ENCODE measurements at places on chromosomes 6 and 20. TPM values are rescaled to one million over a fixed set of nuclear protein-coding genes. Genes with fewer than 3 reads are reported as not detected.
A peak's percentile ranks its signal among the peaks of the same experiment; 100 is the strongest.

- DNase-seq: no peak
These were observed 313.3 kb downstream of the RNGTT start for GRCh38 chr6:88650029-88650619.

DNA sequence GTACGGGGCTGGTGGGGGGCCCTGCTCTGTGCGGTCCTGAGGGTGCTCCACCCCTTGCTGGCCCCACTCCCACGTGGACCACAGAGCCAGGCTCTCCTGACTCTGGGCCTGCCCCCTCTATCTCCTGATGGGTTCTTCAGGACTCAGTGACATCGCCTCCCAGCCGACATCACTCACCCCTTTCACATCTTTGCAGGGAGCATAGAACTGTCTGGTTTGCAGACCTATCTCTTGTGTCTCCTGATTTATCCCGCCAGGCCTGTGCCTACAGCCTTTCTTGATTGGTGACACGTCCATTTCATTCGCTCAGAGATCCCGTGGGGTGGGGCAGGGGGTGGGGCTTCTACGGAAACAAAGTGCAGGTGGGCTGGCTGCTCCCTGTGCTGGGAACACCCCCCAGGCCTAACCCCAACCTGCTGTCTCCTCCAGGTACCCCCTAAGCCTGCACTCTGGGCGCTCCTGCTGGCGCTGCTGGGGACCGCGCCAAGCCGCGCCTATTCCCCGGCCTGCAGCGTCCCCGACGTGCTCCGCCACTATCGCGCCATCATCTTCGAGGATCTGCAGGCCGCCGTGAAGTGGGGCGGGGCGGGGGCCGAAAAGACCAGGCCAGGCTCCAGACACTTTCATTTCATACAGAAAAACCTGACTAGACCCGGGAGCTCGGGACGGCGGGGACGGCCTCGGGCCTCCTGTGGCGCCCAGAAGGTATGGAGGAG lies 1.7 kb downstream of the C20orf204 start:
- DNase-seq: no peak

The CEP250 gene
- 48.1 TPM for polyA plus RNA-seq

DNA sequence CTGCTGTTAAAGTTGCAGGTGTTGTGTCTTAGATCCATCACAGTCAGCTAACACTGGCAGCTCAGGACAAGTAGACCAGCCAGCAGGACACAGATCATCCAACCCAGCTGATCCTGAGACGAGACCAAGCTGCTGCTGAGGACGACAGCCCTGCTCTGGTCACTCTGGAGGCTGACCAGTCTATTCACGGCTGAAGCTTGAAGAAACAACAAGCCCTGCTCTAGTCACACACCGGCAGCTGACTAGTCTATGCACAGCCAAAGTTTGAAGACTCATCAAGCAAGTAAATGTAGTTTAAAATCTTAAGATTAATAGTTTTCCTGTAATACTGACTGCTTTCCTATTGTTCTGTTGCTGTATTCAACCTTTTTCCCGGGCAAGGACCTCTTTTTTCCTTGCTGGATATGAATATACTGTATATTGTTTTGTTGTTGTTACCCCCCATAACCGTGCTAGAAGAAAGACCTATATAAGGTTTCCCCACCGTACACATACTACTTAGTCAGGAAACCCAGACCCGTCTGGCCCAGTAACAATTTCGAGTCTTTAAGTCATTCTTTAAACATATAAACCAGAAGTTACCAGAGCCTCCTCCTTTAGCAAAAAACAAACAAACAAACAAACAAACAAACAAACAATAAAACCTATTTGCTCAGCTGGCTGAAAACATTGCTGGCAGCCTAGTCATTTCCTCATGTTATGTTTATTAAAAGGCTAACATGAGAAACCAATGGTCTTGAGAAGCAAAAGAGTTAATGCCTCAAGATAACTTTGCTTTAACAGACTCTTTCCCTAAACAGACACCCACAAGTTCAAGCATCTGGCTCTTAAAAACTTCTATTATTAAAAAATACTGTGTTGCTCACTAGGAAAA lies 16.7 kb upstream of the GSTA3 start:
- no peak for DNase-seq

- DNase-seq: no peak
These were observed 12.1 kb upstream of the PAX1 start for GRCh38 chr20:21693322-21693721.

DNA sequence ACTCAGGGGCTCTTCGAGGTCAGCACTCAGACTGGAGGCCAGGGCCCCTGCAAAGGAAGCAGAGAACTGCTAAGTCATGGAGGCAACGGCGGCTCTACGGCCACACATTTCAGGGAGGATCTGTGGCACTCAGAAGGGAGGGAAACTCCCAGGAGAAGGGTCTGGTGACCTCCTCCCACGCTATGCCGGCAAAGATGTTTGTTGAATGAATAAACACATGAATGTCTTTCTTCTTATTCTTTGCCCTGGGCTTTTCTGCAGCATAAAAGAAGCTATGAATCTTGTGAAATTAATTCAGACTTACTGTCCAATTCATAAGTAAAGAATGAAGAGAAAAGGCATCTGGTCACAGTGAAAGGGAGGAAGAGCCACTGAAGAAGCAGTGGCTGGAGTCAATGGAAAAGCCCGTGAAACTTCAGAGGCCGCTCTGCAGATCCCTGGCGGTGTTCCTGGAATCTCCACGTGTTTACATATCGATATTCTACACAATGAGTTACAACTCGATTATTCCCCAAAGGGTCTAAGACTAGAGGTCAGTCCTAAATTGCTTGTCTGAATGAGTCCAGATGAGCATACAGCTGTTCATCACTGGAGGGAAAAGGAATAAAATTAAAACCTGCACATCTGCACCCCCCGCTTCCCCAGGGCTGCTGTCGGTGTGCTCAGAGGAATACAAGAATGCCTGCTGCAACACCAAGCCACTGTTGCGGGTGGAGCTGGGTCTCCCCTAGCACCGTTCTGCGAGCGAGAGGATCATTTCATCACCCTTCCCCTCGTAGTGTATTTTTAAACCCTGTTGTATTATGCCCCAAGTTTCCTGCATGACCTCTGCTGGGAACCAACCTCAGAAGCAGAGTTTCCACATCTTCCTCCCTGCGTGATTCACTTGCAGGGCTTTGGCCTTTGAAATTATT lies 25.6 kb downstream of the INSM1 start:
- DNase-seq: no peak

DNA sequence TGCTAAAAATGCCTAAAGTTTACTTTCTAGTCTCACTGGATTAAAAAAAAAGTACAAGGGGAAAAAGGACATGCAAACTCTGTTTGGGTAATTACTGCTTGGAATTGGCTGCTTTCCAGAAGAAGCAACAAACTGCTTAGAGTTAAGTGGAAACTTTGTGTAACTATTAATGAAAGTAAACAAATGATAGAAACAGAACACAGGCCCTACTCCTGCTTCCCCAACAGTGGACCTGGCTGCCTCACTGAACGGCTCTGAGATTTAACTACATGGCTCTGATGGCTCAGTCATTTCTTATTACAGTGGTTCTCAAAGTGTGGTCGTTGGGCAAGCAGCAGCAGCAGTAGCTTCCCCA lies 108.5 kb downstream of the MAN1A1 start:
- peak; percentile 49 for DNase-seq

GRCh38 chr6:51365566-51365965 lies 546.9 kb downstream of the TFAP2B start:
- no peak for DNase-seq

GRCh38 chr20:47464380-47465101 lies 37.1 kb upstream of the NCOA3 start:
- DNase-seq: no peak

The ARHGAP40 gene
- polyA plus RNA-seq: 0.26 TPM

DNA sequence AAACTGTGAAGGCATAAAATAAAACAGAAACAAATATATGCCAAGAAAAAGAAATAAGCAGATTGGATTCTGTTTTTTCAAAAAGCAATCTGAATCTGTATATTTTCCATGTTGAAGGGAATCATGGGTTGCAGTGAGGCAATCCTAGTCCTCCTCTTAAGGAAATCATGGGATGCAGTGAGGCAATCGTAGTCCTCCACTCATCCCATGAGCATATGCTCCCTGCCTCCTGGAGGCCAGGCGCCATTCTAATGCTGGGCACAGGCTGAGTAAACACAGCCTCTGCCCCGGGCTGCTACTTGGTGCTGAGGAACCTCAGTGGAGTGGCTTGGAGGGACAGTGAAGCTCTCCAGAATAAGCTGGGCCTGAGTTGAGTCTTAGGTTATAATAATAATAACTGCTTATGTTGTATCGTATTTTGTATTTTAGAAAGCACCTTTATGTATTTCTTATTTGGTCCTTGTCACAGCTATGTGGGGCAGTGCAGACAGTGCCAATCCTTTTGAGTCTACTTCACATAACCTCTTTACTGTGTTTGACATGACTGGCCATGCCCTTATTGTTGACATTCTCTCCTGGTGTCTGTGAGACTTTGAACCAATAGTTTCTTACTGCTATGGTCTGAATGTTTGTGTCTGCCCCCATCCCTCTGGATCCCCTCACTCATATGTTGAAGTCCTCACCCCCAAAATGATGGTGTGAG lies 56.6 kb upstream of the CITED2 start:
- DNase-seq: no peak

GRCh38 chr6:25165177-25165576 lies 114.0 kb upstream of the CARMIL1 start:
- no peak for DNase-seq

- no peak for DNase-seq
These were observed 27.6 kb downstream of the GRM1 start for GRCh38 chr6:146056506-146056905.

- no peak for DNase-seq
These were observed 69.6 kb downstream of the GNAS-AS1 start for GRCh38 chr20:58781138-58781537.

- no peak for DNase-seq
These were observed 216.2 kb upstream of the ZNF217 start for GRCh38 chr20:53809728-53810365.

DNA sequence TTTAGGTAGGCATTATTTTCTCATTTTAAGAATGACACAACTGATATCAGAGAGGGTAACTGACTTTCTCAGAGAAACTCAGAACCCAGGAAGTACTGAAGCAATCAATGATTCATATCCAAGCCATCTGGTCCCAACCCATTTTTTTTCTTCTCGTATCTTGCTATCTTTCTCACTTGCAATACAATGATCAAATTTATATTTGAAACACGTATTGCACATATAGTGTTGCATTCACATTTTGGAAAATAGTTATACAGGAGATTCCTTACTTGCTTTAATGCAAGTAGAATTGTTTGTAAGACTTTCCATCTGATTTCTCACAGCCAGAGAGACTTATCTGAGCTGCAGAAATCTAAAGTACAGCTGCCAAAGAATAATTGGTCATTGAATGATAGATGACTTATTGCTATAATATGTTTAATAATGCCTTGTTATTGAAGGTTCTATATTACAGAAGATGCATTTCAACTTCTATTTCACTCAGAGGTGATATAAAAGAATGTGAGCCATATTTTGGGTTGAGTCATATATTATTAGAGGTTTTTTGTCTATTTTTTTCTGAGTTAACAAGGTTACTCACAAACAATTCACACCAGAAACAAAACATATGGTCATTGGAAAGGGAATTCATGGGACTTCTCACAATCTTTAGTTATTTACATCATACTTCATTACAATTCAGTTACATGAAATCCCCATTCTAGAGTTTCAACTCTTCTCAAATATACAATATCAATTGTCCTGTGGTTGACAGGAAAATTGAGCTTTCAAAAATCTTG lies 337.5 kb upstream of the CITED2 start:
- DNase-seq: no peak

GRCh38 chr6:146028851-146029572 lies at the start of gene GRM1:
GRM1 (plus strand) TSS chr6:146029062; CDS start chr6:146029518, 456 bp downstream.
- DNase-seq: no peak

DNA sequence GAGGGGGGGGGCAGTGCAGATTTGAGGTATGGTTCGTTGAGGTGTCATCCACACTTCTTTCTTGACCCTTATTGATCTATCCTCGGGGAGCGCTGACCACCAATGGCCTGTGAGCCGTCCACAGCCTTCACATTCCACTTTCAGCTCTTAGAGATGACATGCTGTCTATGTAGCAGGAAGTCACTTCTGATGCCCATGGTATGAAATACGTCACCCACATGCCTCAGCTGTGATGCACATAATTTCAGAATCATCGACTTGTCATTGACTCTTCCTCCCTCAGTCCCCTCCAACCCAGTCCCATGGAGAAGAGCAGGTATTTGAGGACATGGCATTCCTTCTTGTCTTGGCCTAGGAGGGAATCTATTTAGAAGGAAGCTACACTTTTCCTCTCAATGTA lies 4.7 kb upstream of the ADGRF5 start:
- DNase-seq: no peak

The PKIB gene
- polyA plus RNA-seq: 2.0 TPM

The LPA gene
- 0.28 TPM for polyA plus RNA-seq

The GSTA2 gene
- 0.25 TPM for polyA plus RNA-seq

GRCh38 chr6:39982720-39983119 lies 48.5 kb upstream of the MOCS1 start:
- no peak for DNase-seq

- DNase-seq: no peak
These were observed 50.7 kb downstream of the UBE2V1 start for GRCh38 chr20:50062006-50062838.

The PM20D2 gene
- 31.4 TPM for polyA plus RNA-seq

Data from right renal cortex interstitium (tissue), 3 donors.